T-helper 17 cell (primary cell): ENCODE measurements at places on chromosomes 5 and 9.

GRCh38 chr5:111372799-111373198 lies 139.5 kb downstream of the STARD4 start:
- no peak for DNase-seq

GRCh38 chr9:36053971-36054370 lies 17.3 kb downstream of the RECK start:
- DNase-seq, result no peak

GRCh38 chr9:89154218-89154617 lies 24.4 kb downstream of the SHC3 start:
- DNase-seq, result no peak

DNA sequence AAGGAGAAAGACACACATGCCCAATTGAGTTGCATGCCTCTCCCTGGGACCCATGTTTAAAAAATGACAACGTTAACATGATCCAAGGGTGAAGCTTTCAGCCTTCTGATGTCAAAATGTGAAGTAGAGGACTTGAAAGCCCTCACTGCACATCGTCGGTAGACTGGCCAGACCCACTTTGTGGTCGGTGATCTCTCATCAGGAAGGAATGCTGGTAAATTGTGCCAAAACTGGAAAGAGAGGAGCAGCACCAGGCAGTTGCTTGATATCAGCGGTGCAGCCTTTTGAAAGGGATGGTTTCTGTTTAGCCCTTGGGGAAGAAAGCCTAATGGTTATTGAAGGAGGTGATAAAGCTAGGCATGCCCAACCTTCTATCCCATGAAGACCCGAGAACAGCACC lies 125.3 kb upstream of the MARCHF11 start:
- DNase-seq, result no peak

GRCh38 chr9:26956860-26957233 lies 635 bp downstream of the IFT74 start:
- DNase-seq, result no peak

GRCh38 chr5:158641016-158641415 lies 458.7 kb downstream of the EBF1 start:
- DNase-seq, result no peak

- DNase-seq, result no peak
Observed at GRCh38 chr9:88920645-88921044, 70.6 kb upstream of the S1PR3 start.

DNA sequence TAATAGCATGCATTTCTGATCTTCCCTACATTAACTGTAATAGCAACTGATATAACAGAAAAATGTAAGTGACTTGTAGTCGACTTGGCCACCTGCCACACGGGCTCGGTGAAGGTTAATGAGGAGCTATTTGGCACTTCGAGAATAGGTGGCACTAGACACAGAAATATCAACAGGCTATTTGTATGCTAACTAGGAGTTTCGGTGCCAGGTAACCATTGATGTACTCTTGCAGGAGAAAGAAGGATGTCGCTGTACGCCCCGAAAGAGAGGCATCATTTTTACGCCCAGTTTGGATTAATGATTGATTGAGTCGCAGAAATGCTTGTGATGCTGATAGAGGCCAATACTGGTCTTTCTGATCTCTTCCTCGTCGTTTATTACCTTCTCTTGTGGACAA lies 516 bp upstream of the DMRT2 start:
- no peak for DNase-seq
